CD4-positive, alpha-beta T cell treated with Interleukin-17A for 4 hours (primary cell): ENCODE measurements at places on chromosomes 16 and 17.

DNA sequence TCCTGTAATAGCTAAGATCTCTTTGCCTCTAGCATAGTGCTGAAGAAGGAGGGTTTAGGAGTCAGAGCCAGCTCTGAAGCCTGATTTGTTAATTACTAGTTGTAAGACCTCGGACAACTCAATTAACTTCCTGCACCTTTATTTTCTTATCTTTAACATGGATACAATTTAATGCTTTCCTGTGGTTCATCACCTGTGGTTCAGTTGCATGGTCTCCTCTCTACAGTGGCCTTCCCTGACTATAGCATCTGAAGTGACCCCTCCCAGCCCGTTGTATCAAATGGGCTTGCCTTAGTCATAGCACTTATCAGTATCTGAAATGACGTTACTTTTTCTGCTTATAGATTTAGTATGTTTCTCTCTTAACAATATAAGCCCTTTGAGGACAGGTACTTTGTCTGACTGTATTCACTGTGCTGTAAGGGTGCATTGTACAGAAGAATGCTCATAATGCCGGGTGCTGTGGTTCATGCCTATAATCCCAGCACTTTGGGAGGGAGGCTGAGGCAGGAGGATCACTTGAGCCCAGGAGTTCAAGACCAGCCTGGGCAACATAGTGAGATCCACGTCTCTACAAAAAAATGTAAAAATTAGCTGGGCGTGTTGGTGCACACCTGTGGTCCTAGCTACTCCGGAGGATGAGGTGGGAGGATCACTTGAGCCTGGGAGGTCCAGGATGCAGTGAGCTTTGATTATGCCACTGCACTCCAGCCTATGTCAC lies 2.6 kb upstream of the NDE1 start:
- no peak for DNase-seq

DNA sequence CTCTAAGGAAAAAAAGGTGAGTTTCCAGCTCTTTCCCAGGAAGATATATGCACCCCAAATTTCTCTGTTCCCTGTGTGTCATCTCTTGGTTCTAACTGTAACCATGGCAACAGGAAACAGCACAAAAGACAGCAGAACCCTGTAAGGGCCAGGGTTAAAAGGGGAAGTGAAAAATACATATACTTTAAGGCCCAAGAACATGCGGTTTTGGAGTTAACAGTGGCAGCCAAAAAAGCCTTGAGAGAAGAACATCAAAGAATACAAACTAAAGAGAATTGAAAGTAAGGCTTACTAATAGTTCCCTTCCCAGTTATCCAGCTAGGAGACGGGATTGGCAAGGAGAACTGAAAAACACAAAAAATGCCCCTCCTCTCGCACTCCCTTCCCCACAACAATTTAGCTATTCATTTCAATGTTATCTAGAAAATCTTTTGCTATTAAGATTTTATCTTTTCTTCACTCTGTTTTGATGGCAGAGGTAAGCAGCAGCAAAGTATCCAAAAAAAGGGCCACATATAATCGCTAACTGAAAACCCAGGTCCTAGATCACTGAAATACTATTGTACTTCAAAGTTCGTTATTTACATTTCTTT lies 1.5 kb downstream of the SPOP start:
- peak; percentile 30 for DNase-seq

DNA sequence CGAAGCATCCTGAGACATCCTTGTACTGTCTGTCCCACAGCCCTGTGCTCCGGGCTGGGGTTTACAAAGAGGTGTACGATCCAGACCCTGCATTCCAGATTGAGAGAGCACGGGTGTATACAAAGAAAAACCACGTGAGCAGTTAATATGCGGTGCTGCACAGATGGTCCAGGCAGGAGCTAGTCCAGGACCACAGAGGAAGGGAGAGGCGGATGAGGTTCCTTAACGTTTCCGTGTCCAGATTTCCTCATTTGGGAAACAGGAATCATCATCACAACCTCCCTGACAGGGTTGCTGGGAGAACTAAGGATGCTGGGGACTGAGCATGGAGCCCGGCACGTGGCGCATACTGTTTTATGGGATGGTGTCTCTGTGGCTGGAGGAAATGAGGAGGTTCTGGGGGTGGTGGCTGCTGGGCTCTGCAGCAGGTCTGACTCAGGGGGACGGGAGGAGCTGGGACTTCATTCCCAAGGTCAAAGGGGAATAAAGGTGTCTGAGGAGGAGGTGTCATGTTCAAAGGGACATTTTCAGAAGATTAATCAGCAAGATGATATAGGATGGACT lies 26.2 kb downstream of the WIPI1 start:
- no peak for DNase-seq

DNA sequence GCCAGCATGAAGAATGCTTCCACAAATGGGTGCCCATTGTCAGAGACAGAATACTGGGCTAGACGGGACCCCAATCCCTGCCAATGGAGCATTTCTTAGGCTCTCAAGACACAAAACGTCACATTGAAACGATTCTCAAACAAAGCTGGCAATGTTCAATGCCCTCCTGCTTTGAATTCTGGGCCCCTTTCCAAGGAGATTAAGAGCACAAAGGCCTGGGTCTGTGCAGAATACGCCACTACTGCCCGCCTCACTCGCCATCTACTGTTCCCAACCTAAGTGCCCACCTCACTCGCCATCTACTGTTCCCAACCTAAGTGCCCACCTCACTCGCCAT lies 9.7 kb downstream of the CFAP20 start:
- DNase-seq = no peak

GRCh38 chr17:1315409-1315808 lies 35.9 kb downstream of the TRARG1 start:
- DNase-seq = no peak

DNA sequence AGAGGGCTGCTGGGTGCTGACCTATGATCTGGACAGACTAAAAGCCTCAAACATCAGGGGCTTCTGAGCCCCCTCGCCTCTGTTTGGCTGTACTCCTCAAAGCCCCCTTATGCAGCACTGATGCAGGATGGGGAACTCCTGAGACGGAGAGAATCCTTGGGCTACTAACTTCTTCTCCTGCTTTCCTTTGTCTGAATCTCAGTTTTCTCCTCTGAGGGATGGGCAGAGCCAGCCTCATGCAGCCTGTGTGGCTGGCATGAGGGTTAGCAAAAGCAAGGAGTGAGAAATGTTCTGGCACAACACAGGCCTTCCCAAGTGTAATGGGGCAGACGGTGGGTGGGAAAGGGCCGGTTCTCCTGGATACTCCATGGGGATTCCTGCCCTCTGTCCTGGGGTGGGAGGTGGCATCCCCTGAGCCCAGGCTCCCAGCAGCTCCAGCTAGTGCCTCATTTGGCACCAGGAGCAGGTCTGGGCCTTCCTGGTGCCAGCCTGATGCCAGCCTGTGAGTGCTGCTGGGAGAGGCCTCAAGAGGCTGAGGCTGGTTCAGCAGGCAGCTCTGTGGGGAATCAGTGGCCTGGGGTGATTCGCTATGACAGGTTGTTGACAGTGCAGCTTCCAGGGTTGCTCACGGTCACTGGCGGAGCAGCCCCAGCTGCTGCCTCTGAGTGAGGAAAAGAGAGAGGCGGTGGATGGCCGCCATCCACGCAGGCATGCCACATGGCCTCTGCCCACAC lies 4.0 kb upstream of the BRD7 start:
- no peak for DNase-seq
